ENCODE measurements at places on chromosomes 13 and 19. TPM values are rescaled to one million over a fixed set of nuclear protein-coding genes. Genes with fewer than 3 reads are reported as not detected.

The TLE2 gene
- total RNA-seq: 23.1 TPM

The PODNL1 gene
- not detected for total RNA-seq

The PLVAP gene
- not detected for total RNA-seq

DNA sequence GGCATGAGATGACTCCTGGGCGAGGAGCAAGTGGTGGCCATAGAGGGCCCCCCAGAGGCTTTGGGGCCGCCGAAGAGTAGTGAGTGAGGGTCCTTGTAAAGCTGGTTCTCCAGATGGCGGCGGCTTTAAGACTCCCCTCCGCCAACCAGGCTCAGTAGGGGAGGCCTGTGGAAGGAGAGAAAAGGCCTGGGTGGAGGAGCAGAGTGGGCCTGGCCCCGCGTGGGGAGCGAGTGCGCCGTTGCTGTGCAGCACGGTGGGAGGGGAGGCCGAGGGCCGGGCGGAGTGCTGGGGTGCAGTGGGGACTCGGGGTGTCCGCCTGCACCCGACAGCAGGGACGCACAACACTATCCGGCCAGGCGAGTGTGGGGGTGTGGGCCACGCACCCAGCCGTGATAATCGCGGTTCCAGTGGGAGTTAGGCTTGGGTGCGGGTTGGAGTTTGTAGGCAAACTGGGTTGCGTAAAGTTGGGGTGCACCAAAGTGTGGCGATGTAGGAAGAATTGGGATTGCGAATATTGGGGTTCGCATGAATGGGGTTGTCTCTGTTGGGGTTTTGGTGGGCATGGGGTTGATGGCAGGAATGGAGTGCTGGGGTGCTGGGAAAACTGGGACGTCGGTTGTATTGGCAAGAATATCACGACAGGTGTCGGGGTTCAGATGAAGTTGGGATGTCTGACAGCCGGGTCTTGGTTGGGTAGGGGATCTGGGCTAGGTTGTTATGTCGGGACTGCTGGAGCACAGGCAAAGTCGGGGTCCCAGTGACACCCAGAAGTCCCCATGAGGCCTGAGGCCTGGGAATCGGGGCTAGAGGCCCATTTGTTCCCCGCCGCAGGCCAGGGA is 687 bp upstream of the CIRBP start:
- no peak for DNase-seq

The CPB2 gene
- total RNA-seq: not detected

- no peak for DNase-seq
Observed at GRCh38 chr19:5903056-5903623, 450 bp downstream of the NDUFA11 start.

DNA sequence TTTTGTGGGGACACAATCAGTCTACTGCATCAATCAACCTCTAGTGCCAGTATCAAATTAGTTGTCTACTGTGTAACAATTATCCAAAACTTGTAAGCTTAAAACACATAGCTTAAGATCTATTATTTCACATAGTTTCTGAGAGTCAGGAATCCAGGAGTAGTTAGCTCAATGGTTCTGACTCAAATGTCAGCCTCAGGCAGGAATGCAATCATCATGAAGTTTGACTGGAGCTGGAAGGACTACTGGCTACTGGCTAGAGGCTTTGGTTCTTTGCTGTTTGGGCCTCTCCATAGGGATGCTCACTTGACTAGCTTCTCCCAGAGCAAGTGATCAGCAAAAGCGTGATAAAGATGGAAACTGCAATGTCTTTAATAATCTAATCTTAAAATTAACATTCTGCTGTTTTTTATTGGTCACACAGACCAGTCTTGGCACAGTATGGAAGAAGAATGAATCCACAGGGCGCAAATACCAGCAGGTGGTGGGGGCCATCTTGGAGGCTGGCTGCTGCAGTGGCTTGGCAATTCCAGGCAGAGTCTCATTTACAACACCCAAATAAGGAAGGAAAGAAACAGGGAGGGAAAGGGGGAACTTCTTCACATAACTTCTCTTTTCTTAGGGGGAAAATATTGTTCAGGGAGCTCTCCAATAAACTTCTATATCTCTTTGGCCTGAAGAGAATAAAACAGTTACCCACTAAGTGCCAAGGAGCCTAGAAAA is 15.7 kb downstream of the CAB39L start:
- DNase-seq: no peak

GRCh38 chr13:99993660-99994637 is 12.4 kb downstream of the ZIC2 start:
- no peak for DNase-seq

DNA sequence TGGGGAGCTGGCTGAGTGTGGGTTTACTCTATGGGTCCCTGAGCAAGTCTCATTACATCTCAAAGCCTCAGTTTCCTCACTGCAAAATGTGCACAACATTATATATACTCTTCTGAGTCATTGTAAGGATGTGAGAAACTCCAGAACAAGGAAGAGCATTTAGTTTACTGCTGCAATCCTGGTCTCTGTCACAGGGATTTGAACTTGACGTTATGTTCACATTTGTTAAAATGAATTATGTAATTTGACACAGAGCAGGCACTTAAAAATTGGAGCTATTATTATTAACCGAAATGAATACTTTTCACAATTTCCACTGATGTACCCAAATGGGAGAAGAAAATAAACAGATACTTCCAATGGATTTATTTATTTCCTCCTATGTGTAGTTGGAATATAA is 101.0 kb downstream of the STARD13 start:
- DNase-seq: no peak

GRCh38 chr13:33639158-33639557 is 178.8 kb upstream of the RFC3 start:
- no peak for DNase-seq

- no peak for DNase-seq
Observed at GRCh38 chr13:29621841-29622240, 26.4 kb upstream of the SLC7A1 start.

- no peak for DNase-seq
Observed at GRCh38 chr13:100535426-100536135, 53.0 kb downstream of the GGACT start.

GRCh38 chr13:109694972-109695371 is 91.4 kb downstream of the IRS2 start:
- DNase-seq: no peak

All from CD4-positive, alpha-beta memory T cell (primary cell).